ENCODE measurements at places on chromosomes 5 and 9.

GRCh38 chr9:16509997-16510396, 360.5 kb downstream of the BNC2 start:
- H3K4me1 ChIP-seq: peaks cover 11% of the 10 kb centered on the region
- no peaks in the 10 kb centered on the region for H3K27me3 ChIP-seq
- no peak for DNase-seq
- no peak overlapping the region for H3K4me3 ChIP-seq

DNA sequence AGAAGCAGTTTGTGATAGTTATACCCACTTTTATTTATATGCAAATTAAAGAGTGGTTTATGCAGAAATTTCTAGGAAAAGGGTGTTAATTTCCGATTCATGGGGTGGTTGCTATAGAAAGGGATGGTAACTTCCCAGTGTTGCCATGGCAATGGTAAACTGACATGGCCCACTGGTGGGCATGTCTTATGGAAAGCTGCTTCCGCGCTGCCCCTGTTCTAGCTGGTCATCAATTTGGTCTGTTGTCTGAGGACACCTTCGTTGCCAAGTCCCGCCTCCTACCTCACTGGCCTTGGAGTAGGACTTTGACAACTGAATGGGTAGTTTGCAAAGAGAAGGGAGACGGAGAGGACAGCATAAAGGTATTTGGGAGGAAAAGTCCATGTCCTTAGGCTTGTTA, 74.0 kb upstream of the SMIM23 start:
- H3K4me3 ChIP-seq: no peak overlapping the region
- H3K4me1 ChIP-seq: no peaks in the 10 kb centered on the region
- H3K27me3 ChIP-seq: no peaks in the 10 kb centered on the region
- no peak overlapping the region for H3K27ac ChIP-seq
- no peak for DNase-seq
- no peaks in the 10 kb centered on the region for H3K36me3 ChIP-seq

- H3K36me3 ChIP-seq: no peaks in the 10 kb centered on the region
- H3K4me3 ChIP-seq: no peak overlapping the region
- H3K27me3 ChIP-seq: no peaks in the 10 kb centered on the region
- DNase-seq: no peak
Measured at GRCh38 chr5:166349046-166349445, 1942.4 kb upstream of the WWC1 start.

- no peaks in the 10 kb centered on the region for H3K27me3 ChIP-seq
- no peak overlapping the region for H3K4me3 ChIP-seq
- no peak overlapping the region for H3K27ac ChIP-seq
- H3K4me1 ChIP-seq: no peaks in the 10 kb centered on the region
- H3K36me3 ChIP-seq: no peaks in the 10 kb centered on the region
Measured at GRCh38 chr5:56329652-56330051, 96.5 kb upstream of the ANKRD55 start.

DNA sequence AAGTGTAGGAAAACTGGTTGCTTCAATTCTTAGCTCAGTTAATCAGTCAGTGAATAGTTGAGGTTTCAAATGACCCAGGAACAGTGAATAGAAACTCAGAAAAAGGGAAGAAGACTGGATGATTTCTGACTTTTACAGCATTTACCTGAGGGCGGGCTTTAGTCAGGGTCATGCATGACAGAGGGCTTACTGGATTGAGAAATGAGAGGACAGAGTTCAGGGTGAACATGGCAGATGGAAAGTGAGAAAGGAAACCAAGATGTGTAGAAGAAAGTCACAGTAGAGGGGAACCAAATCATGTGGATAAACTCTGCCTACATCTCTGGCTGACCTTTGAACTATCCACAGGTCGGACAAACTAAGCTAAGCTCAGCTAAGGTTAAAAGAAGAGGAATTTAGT, 596.0 kb downstream of the SEMA5A start:
- H3K27me3 ChIP-seq: no peaks in the 10 kb centered on the region
- no peak overlapping the region for H3K27ac ChIP-seq

- no peaks in the 10 kb centered on the region for H3K27me3 ChIP-seq
- H3K4me1 ChIP-seq: peaks cover 43% of the 10 kb centered on the region
- peaks cover 36% of the 10 kb centered on the region for H3K36me3 ChIP-seq
Measured at GRCh38 chr9:98789483-98790133, 6.7 kb downstream of the ANKS6 start.

- DNase-seq: no peak
- no peaks in the 10 kb centered on the region for H3K36me3 ChIP-seq
- H3K4me1 ChIP-seq: no peaks in the 10 kb centered on the region
- H3K27ac ChIP-seq: no peak within 1 kb of the TSS
- H3K4me3 ChIP-seq: no peak within 1 kb of the TSS
Measured at GRCh38 chr5:160852049-160852448, at the start of gene ATP10B. Gene ATP10B, minus strand, starts transcription at chr5:160852211. Its CDS starts 164,137 bp downstream, at chr5:160688074.

GRCh38 chr5:152607401-152608160, 202.5 kb upstream of the NMUR2 start:
- H3K27ac ChIP-seq: no peak overlapping the region
- no peak overlapping the region for H3K4me3 ChIP-seq
- no peaks in the 10 kb centered on the region for H3K4me1 ChIP-seq
- no peaks in the 10 kb centered on the region for H3K27me3 ChIP-seq

DNA sequence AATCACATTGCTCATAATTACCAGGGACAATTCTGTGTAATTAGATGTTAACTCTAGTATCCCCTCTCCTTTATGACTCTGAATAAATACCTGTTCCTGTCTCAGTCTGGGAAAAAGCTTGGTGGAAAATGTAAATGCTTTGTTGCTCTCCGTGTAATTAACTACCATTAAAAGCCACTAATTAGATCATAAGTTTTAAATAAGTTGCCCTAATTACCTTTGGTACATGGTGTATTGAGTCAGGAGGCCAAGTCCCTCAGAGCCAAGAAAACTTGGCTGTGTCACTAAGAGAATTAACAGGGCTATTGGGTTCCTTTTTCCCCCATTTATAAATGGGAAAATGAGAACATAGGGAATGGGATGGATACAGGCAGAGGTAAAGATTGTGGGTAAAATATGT, 617.6 kb downstream of the TLR4 start:
- no peak for DNase-seq
- H3K27me3 ChIP-seq: no peaks in the 10 kb centered on the region
- H3K4me1 ChIP-seq: no peaks in the 10 kb centered on the region
- H3K4me3 ChIP-seq: no peak overlapping the region

DNA sequence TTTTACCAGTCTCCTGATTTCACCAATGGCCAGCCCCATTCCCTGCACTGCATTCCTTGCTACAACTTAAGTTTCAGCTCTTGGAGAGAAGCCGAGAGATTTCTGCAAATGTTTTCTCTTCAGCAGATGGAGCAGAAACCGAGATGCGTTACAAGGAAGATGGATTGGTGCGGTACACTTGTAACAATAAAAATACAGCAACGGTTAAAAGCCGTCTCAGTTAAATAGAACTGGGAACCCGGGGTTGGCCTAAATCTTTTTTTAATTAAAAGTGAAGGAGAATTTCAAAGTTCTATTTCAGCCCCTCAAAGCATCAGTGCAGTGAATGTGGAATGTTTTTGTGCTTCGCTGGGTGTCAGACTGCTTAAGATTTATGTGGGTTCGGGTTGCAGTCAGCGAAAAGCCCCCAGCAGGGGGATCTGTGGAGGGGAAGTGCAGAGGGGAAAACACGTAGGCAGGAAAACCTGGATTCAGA, 19.8 kb downstream of the BRINP1 start:
- DNase-seq: no peak
- H3K4me1 ChIP-seq: no peaks in the 10 kb centered on the region
- no peak overlapping the region for H3K4me3 ChIP-seq
- H3K27me3 ChIP-seq: no peaks in the 10 kb centered on the region

DNA sequence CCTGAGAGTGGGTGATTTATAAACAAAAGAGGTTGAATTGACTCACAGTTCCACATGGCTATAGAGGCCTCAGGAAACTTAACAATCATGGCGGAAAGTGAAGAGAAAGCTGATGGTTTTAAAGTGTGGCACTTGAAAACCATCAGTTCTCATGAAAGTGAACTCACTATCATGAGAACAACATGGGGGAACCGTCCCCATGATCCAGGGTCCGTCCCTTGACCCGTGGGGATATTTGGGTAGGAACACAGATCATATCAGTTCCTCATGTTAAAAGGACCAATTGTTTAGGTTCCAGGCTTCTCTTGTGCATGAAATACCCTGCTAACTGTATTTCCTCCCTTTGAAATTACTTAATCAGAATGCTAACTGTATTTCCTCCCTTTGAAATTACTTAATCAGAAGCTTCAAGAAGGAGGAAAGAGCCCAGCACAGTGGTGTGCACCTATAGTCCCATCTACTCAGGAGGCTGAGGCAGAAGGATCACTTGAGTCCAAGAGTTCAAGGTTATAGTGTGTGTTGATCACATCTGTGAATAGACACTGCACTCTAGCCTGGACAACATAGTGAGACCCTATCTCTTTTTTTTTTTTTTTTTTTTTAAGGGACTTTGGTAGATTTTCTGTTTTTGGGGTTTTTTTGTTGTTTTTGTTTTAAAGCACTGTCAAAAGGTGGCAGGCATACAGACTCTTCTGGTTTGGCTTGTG, 24.8 kb downstream of the TTC1 start:
- peaks cover 47% of the 10 kb centered on the region for H3K36me3 ChIP-seq
- H3K27me3 ChIP-seq: no peaks in the 10 kb centered on the region
- DNase-seq: no peak
- no peak overlapping the region for H3K27ac ChIP-seq
- H3K4me3 ChIP-seq: no peak overlapping the region

DNA sequence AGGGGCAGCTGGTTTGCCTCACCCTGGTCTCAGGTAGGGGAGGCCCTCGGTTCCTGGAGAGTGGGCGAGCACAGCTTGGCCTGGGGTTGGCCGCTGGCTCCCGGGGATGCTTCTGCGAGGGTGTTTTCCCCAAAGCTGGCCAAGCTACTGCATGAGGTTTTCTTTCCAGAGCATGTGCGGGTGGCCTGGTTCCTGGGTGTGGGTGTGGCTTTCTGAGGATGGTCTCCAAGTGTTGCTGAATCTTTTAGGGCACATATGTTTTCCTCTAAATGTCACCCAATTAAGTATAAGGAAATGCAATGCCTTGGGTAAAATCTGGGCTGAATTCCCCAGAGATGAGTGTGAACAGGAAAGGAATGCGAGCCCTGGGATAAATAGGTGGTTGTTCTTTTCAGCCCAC, 115.8 kb upstream of the ICE1 start:
- no peak for DNase-seq
- no peaks in the 10 kb centered on the region for H3K4me1 ChIP-seq
- H3K27ac ChIP-seq: no peak overlapping the region
- H3K27me3 ChIP-seq: no peaks in the 10 kb centered on the region
- H3K4me3 ChIP-seq: no peak overlapping the region

- no peak overlapping the region for H3K4me3 ChIP-seq
- H3K36me3 ChIP-seq: peaks cover 77% of the 10 kb centered on the region
- no peaks in the 10 kb centered on the region for H3K27me3 ChIP-seq
Measured at GRCh38 chr9:33311953-33312352, 21.6 kb downstream of the NFX1 start.

DNA sequence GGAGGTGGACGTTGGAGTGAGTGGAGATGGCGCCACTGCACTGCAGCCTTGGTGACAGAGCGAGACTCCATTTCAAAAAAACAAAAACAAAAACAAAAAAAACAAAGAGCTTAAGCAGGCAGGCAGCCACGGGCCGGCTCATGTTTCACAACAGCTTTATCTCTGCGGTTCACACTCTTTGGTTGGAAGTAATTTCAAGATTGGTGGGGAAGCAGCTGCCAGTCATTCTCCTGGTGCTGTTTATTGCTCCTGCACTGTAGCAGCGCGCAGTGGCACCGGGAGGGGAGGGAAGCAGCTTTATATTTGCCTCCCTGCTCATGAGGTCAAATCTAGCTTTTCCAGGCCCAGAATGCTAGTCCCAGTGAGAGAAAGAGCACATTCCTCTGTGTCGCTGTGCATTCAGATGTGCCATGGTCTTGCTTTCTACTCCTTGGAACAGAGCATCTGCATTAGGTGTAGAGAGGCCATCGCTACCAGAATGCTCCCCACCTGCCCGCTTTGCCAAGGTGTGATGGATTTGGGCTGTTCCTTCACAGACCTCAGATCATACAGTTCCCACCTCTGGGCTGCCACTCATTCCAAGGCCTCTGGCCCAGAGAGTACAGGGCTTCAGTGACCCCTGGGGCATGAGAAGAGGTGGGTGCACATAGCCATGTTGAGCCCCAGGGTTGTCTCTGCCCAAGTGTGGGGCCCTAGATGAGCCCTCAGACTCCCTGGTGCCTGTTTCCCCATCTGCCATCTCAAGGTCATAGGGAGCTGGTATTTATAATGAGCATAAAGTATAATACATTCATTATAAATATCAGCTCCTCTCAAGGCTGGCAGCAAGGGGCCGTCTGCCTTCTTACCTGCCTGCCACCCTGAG, 270.4 kb downstream of the MED10 start:
- H3K4me1 ChIP-seq: no peaks in the 10 kb centered on the region
- no peaks in the 10 kb centered on the region for H3K27me3 ChIP-seq
- DNase-seq: no peak
- H3K4me3 ChIP-seq: no peak overlapping the region

- no peak overlapping the region for H3K4me3 ChIP-seq
- H3K27me3 ChIP-seq: no peaks in the 10 kb centered on the region
Measured at GRCh38 chr5:134046801-134047686, 42.3 kb upstream of the VDAC1 start.

DNA sequence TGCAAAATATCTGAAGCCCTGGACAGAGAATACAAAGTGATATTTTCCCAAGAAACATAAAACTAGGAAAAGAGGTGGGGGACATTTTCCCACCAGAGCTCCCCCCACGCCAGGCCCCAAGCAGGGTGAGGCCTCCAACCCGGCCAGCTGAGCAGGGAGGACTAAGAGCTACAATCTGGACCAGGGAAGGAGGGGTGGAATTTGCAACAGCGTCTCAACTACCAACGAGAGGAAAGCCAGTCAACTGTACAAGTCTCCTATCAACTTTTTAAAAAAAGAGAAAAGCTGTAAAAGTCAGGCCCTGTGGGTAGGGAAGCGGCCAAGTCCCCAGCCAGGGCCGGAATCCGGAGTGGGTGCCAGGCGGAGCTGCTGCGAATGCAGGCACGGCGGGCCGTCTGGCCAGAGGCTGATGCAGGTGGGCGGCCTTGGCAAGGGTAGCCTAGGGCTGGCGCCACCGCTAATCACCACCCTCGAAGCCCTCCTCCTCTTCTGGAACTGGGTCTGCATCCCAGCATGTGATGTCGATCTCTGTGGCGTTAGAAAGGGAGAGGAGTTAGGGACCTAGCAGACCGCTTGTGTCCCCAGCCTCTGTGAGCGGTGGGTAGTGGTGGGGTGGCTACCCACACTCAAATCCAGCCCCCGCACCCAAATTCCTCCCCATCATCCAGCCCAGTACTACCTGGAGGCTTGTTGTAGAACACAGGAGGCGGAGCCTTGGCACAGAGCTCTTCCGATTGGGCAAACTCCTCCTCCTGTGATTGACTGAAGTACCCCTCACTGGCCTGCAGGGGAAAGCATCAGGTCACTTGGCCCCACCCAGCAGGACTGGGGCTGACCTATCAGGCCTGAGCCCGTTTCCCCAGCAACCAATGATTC, 10.6 kb downstream of the PRR7 start:
- no peak overlapping the region for H3K4me3 ChIP-seq
- H3K27ac ChIP-seq: peak overlapping the region; percentile 70
- DNase-seq: peak; percentile 95
- peaks cover 35% of the 10 kb centered on the region for H3K4me1 ChIP-seq
- no peaks in the 10 kb centered on the region for H3K27me3 ChIP-seq
- H3K36me3 ChIP-seq: peaks cover 28% of the 10 kb centered on the region

GRCh38 chr5:176436656-176437055, 11.5 kb upstream of the FAF2 start:
- H3K4me3 ChIP-seq: no peak overlapping the region
- H3K27ac ChIP-seq: no peak overlapping the region
- DNase-seq: no peak
- no peaks in the 10 kb centered on the region for H3K4me1 ChIP-seq
